Stimulated activated CD4-positive, alpha-beta T cell treated with anti-CD3 and anti-CD28 coated beads, Interleukin-4, amount 100 ng/mL, for 24 hours (primary cell): ENCODE measurements at places on chromosomes 12 and 14.

GRCh38 chr12:124368421-124369032 lies 73.6 kb downstream of the RFLNA start:
- DNase-seq: no peak

- DNase-seq: no peak
Observed at GRCh38 chr12:67645126-67645525, 3.4 kb upstream of the DYRK2 start.

- no peak for DNase-seq
Observed at GRCh38 chr14:26281280-26281998, 316.4 kb downstream of the NOVA1 start.

DNA sequence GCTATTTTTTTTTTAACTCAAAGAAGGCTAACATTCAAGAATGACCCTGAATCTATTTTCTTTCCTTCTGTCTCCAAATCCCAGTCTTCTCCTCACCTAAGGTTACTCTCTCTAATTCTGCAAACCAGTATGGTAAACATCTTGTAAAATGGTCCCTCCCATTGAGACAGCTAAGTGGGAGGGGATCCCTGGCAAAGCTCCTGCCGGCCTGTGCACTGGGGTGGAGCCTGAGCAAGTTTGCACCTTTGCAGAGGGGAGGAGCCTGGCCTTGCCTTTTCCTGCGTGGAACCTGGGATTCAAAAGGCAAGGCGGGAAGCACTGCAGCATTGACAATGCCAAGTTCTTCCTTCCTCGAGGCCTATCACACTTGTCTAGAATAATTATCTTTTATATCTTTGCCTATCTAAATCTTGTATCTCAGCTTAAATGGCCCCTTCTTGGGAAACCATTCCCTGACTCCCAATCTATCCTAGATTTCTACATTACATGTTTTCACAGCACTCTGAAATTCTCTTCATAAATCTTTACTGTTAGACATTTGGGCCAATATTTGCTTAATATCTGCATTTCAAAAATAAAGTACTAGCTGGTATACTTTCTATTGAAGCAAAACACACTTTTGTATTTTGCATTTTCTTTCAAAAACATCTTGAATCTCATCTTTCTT lies 83.0 kb downstream of the EPS8 start:
- DNase-seq: no peak

GRCh38 chr12:37733856-37734255 lies 582.7 kb upstream of the ALG10B start:
- DNase-seq: no peak

DNA sequence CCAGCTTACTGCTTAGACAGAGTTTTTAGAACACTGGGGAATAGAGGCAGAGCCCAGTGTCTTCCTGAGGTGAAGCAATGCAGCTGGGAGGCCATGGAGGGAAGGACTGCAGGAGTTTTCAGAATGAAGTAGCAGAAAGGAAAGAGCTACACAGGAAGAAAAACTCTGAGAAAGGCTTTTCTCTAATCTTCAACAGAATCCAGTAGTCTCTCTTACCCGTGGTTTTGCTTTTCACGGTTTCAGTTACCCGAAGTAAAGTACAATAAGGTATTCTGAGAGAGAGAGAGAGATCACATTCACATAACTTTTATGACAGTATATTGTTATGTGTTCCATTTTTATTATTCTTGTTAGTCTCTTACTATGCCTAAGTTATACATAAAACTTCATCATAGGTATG lies 761.6 kb downstream of the BCL11B start:
- DNase-seq: no peak

GRCh38 chr12:21239866-21240265 lies 94.9 kb downstream of the SLCO1A2 start:
- DNase-seq: no peak

DNA sequence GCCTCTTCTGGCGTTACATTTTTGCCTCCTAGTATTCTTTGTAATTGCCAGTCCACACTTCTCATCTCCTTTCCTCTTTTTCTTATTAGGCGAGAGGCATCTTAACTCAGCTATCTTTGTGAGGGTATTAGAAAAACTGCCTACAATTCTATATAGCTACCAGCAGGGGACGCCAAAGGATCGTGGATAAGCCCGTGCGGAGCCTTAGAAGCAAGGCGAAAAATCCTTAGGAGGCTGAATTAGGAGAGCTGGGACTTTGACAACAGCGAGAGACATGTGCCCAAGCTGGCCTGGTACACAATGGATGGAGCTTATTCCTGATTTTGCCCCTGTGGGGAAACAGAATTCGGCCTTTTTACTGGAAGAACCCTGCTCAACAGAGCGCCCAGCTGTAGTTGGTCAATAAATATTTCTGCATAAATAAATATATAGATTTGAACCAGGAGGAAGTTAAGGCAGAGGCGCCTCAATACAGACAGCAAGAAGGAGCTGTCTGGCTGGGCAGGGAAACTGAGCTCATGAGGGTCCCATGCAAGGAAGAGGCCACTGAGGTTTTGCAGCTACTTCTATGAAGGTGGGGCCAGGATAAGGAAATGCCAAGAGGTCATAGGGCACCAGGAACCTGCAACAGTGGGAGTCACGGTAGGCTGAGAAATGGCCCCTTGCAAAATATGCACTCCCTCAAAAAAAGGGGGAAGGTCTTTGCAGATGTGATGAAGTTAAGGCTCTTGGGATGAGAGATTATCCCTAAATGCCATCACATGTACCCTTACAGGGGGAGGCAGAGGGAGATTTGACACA lies 14.6 kb upstream of the RBM19 start:
- peak; percentile 20 for DNase-seq

DNA sequence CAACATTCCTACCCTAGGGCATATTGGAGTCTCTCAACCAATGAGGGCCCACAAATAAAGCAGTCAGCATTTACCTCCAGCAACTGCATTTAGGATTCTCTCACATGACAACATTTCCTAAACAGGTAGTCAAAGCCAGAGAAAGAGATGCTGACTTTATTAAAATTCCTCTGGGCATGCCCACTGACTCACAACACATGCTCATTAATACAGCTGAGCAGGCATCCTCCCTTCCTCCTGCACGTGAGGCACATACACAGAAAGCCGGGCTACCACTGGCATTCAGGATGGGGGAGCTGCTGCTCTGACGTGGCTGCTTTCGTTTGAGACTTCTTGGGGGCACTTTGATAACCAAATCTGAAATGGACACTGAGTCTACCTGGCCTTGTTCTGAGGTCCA lies 174.1 kb downstream of the NRXN3 start:
- no peak for DNase-seq

DNA sequence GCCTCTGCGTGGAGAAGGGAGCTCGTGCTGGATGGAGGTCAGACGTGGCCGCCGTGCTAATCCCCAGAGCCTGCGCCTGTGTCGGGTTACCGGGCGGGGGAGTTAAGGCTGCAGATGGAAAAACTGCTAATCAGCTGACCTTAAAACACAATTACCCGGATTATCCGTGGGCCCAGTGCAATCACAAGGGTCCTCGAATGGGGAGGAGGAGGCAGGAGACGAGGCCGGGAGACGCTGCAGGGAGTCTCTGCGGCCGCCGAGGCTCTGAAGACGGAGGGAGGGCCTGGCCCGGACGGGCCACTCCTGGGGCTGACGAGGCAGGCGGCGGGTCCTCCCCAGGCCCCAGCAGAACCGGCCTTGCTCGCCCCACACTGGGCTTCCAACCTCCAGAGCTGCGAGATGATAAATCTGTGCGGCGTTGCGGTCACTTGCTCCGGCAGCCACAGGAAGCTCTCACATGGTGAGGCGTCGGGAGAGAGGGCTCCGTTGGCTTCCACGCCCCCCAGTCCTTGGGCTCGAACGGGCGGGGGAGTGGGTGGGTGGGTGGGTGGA lies 32.9 kb upstream of the FBRSL1 start:
- DNase-seq: no peak

- no peak for DNase-seq
Observed at GRCh38 chr12:131984334-131984733, 34.6 kb downstream of the EP400 start.

GRCh38 chr12:19561411-19561961 lies 122.2 kb downstream of the AEBP2 start:
- DNase-seq: no peak

DNA sequence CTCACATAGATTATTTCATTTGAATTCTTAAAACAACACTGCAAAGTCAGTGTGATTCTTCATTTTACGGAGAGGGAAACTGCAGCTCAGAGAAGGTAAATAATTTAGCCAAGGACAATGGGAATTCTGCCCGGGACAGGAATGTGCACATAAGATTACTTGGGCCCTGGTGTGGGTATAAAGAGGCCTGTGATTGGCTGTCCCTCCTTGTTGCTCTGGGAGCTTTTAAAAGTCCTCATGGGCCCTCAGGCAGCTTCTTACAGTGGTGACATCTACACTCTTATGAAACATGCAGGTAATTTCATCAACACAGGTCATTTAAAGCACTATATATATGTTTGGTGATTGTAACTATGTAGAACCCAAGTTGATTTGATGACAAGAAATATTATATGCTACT lies 100.3 kb downstream of the ESR2 start:
- DNase-seq: no peak

DNA sequence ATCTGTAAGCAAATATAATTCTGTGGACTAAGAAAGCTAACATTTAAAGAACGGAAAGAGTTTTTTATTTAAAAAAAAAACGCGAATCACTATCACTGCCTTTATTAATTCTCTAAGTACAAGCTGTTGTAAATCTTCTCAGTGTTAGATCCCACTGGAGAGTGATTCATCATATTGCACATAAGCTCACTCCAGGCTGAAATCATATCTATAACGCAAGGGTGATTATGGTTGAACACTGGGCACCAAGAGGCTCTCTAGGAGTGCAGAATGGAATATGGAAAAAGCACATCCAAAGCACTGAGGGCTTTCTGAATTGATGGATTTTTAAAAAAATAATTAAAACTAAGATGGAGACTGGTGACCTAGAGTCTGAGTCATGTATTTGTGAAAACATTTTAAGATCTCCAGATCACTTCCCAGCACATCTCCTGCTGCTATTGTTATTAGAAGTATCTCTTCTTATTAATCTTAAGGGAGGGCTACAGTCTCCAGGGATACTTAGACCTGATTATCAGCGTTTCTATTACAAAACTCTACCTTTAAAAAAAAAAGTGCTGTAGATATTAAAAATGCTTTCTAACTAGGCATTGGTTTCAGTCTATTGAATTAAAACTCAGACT lies 1106.8 kb downstream of the AACS start:
- DNase-seq: no peak

GRCh38 chr12:14157088-14157747 lies 175.8 kb upstream of the GRIN2B start:
- no peak for DNase-seq

GRCh38 chr14:69933623-69934275 lies 54.5 kb downstream of the SMOC1 start:
- no peak for DNase-seq

DNA sequence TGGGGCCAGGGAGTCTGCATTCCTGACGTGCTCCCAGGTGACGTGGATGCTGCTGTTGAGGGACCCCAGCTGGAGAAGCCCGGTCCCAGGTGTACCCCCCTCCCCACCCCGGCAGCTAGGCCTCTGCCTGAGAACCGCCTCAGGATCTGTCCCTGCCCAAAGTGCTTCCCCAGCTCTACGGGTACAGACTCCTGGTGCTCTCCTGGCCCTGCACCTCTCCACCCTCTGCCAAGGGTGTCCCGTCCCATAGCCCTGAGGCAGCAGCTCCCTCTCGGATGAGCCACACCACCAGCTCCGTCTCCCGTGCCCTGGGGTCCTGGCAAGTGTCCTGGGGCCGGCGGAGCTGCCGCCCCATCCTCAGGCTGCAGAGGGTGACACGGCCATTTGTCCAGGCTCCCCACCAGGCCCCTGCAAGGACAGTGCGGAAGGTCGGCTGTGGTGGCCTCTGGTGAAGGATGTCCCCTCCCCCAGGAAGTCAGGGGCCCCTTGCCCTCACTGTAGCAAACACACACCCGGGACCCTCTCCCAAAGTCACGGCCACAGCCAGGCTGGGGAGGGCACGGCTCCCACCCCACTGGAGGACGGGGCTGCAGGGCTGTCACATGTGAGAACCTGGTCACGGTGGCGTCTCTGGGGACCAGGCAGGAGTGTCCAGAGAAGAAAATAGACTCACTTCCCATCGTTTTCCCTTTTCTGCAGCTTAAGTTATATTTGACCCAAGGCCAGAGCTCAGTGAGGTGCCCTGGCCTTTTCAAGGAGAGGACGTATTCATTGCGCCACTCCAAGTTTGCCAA lies 74.4 kb upstream of the FBRSL1 start:
- DNase-seq: no peak

- no peak for DNase-seq
Observed at GRCh38 chr14:78764240-78764639, 594.1 kb downstream of the NRXN3 start.

DNA sequence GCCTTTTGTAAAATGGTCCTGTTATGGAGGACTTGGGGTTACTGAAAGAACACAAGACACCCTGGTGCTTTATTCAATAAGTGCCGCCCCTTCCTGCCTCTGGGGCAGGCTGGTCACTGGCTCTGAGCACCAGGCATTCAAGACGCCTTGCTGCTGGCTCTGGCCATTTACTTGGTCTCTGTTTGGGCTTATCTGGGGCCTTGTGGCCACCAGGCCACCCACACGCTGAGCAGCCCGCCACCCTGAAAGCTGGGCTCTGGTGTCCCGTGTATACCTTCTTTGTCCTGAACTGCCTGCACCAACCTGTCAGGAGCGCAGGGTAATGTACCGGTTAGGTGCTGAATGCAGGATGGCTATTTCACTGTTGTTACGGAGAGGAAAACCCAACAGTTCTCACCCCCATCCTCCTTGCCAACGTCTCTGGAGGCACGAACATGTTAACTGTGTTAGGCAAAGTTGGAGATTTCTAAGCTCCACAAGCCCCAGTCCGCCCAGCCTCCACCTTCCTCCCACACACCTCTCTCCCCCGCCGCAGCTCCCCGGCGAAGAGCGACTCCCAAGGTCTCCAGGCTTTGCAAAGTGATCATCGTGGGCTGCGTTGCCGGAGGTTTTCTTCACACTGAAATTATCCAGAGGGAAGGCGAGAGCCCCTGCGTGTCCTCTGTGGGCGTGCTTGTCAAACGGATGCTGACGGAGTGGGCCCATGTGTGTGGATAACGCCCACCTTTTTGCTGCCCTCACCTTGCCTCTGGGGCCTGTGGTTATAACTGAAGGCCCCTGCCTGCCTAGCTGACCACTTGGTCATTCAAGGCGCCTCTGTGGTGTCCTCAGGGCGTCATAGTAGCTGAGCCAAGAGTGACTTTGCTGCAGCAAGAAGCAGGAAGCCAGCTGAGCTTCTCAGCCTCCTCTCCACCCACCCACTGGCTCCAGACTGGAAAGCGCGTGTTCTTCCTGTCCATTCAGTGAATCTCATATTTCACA lies 18.8 kb upstream of the BEGAIN start:
- DNase-seq: no peak

DNA sequence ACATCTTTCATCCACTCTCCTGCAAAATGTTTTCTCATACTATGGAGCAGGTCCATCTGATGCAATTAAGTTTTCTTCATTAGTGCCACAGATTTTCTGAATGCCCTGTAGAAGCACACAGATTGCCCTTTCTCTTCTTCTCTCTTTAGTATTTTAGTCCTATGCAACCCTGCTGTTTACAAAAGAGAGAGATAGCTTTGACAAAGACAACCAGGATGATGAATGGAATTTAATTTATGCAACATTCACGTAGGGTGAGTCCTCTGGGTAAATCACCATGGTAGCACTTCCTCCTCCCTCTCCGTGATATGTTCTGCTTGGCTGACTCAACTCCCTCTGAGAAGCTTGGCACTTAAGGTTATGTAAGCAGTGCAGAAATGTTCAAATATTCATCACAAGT lies 400.9 kb upstream of the PDE3A start:
- no peak for DNase-seq

- no peak for DNase-seq
Observed at GRCh38 chr12:50102646-50103309, 1.0 kb upstream of the GPD1 start.

GRCh38 chr12:127660961-127661360 lies 606.0 kb upstream of the TMEM132C start:
- no peak for DNase-seq

GRCh38 chr12:28770322-28770721 lies 378.8 kb upstream of the FAR2 start:
- no peak for DNase-seq
